ENCODE measurements at places on chromosomes 16 and 17.

DNA sequence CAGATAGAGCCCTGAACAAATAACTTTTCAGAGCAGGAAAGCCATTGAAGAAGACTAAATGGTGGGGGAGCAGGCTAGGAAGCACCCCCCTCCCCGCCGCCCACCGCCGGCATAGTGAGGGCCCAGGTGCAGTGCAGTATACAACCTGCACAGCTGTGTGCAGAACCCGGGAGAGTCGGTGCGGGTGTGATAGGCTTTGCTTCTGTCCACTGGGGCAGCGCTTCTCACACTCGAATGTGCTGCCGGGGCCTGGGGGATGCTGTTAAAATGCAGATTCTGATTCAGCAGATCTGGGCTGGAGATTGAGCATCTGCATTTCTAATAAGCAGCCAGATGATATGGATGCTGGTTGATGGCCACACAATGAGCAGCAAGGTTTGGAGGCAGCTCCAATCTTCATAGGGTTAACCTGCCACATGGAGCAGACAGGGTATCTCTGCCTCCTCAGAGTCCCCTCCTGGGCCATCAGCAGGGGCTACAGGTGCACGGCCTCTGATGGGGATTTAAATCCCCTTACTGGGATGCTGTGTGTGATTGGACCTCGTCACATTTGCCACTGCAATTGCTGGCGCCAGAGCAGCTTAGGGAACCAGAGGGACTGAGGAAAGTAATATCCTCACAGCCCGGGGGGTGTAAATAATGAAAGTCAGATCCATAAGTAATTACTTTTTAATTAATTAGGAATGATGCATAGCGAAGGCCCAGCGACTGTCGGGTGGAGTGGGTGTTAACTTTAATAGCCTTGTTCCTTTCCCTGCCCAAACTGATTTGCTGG lies 172.0 kb upstream of the RPL38 start:
- DNase-seq: no peak

GRCh38 chr16:28596840-28597691 lies at the start of gene SULT1A2:
TSS of gene SULT1A2 (minus strand) at chr16:28597050. CDS start at chr16:28595930, 1,120 bp downstream.
- no peak for DNase-seq

DNA sequence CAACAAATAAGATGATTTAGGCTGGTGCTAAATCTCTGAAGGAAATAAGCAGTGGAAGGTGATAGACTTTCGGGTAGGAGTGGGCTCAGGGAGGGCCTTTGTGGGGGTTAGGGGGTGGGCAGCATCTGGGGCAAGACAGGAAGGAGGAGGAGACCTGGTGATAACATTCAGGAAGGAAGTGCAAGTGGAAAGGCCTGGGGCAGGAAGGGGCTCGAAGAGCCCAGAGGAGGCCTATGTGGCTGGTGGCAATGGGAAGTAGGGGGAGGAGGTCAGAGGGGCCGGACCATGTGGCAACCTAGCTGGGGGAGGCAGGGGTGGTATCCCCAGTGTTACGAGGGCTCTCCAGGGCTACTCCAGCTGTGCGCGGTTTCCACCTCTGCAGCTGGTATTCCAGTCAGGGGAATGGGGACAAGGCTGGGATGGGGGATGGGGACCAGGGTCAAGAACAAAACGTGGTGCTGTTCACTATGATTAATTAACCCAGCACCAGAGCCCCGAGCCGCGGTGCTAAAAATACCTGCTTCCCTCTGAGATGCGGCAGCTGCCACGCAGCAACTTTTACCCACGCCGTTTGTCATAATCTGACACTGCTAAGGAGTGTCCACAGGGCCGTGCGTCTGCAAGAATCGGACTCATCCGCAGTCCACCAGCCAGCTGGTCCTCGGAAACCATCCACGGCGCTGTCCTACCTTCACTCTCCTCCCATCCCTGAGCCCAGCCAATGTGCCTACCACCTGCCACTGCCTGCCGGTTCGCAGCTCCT lies 5.2 kb upstream of the CCDC182 start:
- DNase-seq: no peak

GRCh38 chr17:9217151-9218056 lies 196.1 kb downstream of the NTN1 start:
- no peak for DNase-seq

DNA sequence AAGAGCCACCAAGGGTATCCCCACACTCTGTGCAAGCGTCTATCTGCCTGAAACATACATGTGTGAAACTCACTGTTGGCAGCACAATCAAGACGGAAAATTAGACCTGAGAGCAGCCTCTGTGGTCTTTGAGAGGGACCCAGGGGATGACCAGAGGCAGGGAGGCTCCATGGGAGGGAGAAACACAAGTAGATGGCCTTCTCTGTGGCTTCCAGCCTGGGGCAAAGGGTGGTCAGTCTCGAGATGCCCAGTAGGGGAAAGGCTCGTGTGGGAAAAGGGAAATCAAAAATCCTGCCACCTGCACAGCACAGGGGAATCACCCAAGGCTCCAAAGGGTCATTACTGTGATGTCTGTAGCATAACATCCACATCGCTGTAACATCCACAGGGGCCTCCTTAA lies 823.3 kb downstream of the KCNJ18 start:
- DNase-seq: no peak

GRCh38 chr17:2040219-2040827 lies 1.5 kb upstream of the OVCA2 start:
- no peak for DNase-seq

GRCh38 chr16:54425068-54425467 lies 138.5 kb upstream of the IRX3 start:
- no peak for DNase-seq

- peak; percentile 80 for DNase-seq
These were observed at the start of gene SOCS3 for GRCh38 chr17:78359997-78360370. TSS of gene SOCS3 (minus strand) at chr17:78360077. CDS start at chr17:78359095, 982 bp downstream.

DNA sequence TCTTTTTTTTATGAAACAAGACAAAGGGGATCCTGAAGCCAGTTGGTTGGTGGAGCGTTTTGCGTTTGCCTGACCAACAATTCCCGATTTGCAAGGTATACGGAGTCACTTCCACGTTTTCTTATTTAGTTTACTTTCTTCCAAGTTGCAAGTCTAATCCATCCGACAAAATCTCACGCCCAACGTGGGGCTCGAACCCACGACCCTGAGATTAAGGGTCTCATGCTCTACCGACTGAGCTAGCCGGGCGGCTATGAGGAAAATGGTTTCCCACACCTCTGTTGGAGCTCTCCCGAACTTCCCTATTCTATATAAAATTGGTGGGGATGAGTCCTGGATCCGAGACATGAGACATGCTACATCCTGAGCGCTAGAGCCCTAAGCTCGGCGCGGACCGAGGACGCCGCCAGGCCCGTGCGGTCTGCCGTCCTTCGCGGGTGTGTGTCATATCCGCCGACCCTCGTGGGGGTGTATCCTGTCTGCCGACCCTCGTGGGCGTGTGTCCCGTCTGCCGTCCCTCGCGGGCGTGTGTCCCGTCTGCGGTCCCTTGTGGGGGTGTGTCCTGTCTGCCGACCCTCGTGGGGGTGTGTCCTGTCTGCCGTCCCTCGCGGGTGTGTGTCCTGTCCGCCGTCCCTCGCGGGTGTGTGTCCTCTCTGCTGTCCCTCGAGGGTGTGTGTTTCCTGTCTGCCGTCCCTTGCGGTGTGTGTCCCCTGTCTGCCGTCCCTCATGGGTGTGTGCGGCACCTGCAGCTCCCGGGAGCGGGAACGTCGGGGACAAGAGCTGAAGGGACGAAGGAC lies 22.6 kb downstream of the ZNF213 start:
- peak; percentile 37 for DNase-seq

GRCh38 chr16:8986111-8986510 lies 22.4 kb upstream of the USP7 start:
- DNase-seq: no peak

DNA sequence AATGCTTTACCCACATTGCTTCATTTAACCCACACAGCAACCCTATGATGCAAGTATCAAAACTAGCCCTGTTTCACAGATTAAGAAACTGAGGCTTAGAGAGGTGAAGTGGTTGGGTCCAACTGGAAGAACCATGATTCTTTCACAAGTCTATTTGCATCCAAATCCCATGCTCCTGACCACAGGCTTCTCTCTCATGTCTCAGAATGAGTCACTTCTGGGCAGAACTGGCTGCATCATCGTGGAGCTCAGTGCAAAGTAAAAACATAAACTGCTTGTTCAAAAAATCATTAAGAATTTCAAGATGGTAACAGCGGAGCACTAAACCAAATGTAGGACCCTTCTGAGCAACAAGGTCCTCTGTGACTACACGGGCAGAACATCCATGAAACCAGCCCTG lies 20.2 kb upstream of the CES1 start:
- no peak for DNase-seq

GRCh38 chr16:16075488-16076422 lies 126.3 kb downstream of the ABCC1 start:
- DNase-seq: no peak

- peak; percentile 86 for DNase-seq
These were observed 399.7 kb downstream of the XYLT1 start for GRCh38 chr16:17070882-17071592.

GRCh38 chr16:53084141-53084541 lies 29.4 kb downstream of the CHD9 start:
- no peak for DNase-seq

- no peak for DNase-seq
These were observed 211.4 kb upstream of the ERCC4 start for GRCh38 chr16:13708347-13709120.

- peak; percentile 78 for DNase-seq
These were observed 191.1 kb downstream of the CHD9NB start for GRCh38 chr16:52861614-52862022.

DNA sequence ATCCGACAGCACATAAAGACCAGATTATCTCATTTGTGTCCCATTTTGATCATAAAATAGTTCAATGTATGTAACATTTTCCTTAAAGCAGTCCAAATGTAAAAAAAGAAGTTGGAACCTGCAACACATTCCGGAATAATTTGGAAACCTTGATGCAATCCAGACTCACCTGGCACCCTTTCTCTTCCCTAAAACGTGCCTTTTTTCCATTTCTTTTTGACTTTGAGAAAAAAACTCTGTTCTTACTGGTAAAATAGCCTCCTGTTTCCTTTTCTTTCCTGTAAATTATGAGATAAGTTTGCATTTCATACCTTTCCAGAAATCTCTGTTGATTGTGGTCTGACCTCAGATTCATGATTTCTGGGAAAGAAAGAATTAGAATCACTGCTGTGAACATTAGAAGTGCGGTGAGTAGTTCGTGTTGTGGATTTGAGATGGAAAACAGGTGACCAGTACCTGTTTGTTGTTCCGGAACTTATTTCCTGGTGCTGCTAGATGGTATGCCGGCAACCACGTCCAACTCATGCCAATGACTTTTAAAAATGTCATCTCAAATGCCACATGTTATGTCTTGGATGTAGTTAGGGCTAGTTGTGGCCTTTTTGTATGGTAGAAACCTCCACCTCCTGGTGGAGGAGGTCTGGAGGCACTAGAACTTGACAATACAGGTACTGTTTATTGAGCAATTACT lies 108.1 kb downstream of the SOCS1 start:
- no peak for DNase-seq

GRCh38 chr17:59753522-59754467 lies 46.3 kb downstream of the VMP1 start:
- DNase-seq: peak; percentile 55

DNA sequence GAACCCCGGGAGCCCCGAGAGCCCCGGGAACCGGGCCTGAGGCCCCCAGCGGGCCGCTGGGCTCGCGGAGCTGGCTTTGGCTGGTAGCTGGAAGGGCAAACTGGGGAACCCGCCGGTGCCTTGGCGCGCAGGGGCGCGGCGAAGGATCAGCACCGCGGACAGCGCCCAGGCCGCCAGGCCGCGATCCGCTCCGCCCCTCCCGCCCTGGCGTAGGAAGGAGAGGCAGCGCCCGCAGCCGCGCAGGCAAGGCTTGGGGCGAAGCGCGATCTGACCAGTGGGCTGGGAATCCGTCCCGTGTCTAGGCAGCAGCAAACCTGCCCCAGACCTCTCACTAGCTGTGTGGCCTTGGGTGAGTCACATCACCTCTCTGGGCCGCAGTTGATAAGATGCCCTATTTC lies 331 bp upstream of the CCDC92B start:
- peak; percentile 21 for DNase-seq

DNA sequence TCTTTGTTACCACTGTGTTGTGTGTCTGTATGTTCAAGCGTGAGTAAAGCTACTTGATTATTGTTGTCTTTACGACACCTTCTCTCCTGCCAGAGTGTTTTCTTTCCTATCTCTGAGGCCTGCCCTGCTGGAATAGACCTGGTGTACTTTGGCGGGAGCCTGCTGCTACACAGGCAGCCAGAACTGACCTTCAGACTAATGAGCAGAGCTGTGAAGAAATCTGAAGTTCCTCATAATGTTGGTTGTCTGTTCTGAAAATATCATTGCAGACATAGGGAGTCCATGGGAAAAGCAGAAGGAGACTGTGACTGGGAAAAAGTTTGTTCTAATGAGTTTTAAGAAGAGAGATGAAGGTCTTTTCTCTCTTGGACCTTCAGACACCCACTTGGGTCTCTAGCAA lies 9.8 kb downstream of the RHOT1 start:
- no peak for DNase-seq

GRCh38 chr17:57902117-57902799 lies 52.4 kb upstream of the MRPS23 start:
- DNase-seq: no peak

GRCh38 chr17:60601447-60602384 lies 1.7 kb downstream of the PPM1D start:
- DNase-seq: peak; percentile 64

DNA sequence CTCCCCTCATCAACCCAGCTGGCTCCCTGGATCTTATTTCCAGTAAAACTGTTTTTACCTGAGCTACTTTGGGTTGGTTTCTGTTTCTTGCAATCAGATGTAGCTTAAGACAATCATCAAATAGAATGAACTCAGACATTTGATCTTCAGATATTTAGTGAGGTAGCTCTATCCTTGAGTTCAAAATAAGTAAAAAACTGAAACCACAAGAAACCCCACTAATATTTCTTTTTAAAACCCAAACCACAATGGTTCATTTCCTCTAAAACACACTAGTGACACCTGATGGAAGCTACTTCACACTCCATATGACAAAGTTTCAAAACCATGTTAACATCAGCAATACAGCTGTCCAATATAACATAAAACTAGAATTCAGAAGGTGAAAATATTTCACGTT lies 37.8 kb downstream of the CACNG1 start:
- no peak for DNase-seq

- DNase-seq: no peak
These were observed 708 bp upstream of the CPPED1 start for GRCh38 chr16:12804395-12804794.

DNA sequence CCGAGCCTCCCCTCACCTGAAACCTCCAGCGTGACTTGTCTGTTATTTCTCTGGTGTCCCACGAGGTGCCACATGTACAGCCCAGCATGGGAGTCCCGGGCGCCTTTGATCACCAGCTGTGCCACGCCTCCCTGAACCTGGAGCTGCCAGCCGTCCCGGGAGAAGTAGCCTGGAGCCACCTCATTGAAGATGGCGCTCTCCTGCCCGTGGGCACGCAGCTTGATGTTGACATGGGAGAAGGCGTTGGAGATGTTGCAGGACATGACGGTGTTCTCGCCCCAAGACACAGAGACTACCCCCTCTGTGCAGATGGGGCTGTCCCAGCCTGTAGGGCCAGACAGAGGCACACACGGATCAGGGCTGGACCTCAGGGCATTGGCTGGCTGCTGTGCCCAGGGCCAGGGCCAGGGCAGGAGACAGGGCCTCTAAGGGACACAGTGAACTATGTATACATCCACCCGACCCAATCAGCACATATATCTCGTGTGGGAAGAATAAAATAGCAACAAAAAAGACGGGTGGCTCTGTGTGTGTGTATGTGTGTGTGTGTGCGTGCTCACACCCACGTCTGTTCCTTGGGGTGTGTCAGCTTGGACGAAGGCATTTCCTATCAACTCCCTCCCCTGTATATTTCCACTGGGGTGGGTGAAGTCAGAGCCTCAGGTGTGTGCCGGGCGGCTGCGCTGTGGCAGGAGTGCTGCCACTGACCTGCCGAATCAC lies 7.3 kb upstream of the CD7 start:
- no peak for DNase-seq

Measured in NCI-H1105 (cell line).